ENCODE measurements at places on chromosomes 1 and 21.

- no peak for DNase-seq
Measured at GRCh38 chr1:239061770-239062169, 324.6 kb upstream of the CHRM3 start.

DNA sequence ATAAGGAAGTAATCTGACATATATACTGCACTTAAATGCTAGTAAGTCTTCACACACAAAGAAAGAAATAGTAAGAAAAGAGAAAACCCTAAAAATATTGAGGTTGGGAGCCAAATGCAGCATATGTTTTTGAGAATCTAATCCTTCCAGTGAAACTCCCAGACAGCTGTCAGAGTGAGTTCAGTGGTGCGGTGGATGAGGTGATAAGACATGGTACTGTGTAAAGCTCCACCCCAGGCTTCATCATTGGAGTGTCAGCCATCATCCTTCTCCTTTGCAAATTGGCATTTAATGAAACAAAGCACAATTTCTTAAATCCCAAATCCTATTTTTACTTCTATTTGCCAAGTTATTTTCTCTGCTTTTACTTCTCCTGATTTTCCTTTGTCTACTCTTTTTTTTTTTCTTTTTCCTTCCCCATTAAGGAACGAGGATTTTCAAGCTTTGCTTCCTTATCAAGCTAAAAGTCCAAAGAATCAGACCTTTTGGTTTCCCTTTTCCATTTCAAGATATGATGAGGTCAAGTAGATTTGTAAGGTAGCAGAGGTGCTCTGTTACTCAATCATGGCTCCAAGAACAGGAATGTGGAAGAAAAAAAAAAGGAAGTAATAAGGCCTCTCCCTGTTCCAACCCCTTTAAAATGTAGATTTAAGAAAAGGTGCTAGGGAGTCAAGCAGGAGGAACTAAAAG, 343.3 kb downstream of the SETD4 start:
- DNase-seq = no peak

DNA sequence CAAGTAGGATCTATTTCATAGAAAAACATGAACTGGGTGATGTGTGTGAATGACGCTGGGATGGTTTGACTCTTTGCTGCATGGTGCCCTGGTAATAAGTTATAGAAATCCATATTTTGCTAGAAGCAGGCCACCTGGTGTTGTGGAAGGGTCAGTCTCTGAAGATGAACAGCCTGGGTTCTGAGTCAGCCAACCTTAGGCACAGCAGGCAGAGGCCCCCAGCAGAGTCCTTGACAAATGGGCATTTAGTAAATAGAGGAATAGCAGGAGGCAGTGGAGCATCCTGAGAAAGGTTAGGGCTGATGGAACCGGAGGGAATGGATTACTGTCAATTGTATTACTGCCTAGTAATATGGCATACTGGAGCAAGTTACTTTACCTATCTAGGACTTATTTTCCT, 20.9 kb downstream of the FGGY start:
- no peak for DNase-seq

- DNase-seq = no peak
Measured at GRCh38 chr1:162899422-162900146, 38.6 kb upstream of the CCDC190 start.

DNA sequence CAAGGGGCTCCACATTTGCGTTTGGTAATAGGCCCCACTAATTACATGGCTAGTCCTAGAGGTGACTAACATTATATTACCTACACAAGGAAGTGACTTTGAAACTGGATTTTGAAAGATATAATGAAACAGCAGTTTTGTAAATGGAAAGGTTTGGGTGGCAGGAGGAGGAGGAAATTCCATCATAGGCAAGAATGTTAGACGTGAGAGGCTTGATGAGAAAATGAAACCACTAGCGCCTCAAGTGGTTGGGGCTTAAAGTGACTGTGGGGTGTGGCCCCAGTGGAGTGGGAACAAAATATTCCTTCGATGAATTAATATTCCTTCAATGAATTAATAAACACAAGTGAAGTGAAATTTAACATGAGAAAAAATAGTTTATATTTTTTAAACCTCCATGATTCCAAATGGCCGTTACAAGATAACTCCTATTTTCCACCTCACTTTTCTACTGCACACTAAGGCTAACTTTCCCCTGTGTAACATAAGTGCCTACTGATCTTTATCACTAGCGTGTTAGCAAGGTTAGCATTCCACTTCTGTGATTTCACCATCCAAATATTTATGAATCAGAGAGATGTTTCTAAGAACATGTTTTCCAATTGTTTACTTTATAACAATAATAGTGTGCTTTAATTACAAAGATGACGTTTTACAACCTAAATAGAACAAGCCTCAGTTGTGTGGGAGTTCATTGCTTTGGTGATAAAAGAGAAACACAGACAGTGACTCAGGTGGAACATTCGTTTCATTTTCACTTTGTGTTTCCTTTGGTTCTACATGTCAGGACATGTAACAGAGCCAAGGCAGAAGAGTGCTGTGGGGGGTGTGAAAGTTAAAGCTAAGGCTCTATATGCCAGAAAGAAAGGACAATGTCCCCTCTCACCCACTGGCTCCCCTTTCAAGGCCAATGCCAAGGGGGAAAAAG, 12.5 kb upstream of the ATF3 start:
- DNase-seq = peak; percentile 62
